ENCODE measurements at places on chromosomes 7 and 10.
A peak's percentile ranks its signal among the peaks of the same experiment; 100 is the strongest.

DNA sequence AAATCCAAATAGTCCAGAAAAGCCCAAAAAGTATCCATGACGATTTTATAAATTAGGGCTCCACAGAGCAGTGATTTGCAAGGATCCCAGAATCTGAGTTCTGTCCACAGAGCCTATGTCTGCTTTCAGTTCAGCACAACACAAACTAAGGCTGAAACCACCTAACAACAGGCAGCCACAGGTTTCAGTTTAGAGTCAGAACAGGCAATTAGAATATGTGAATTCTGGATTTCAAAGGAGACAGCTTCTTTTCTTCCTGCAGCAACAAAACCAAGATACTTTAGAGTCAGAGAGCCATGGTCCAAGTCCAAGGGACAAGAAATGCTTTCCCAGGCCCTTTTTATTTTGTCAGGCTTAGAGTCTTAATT, 23.6 kb downstream of the IFIT3 start:
- DNase-seq = no peak

GRCh38 chr10:59847888-59848287, 58.5 kb downstream of the CCDC6 start:
- no peak for DNase-seq

DNA sequence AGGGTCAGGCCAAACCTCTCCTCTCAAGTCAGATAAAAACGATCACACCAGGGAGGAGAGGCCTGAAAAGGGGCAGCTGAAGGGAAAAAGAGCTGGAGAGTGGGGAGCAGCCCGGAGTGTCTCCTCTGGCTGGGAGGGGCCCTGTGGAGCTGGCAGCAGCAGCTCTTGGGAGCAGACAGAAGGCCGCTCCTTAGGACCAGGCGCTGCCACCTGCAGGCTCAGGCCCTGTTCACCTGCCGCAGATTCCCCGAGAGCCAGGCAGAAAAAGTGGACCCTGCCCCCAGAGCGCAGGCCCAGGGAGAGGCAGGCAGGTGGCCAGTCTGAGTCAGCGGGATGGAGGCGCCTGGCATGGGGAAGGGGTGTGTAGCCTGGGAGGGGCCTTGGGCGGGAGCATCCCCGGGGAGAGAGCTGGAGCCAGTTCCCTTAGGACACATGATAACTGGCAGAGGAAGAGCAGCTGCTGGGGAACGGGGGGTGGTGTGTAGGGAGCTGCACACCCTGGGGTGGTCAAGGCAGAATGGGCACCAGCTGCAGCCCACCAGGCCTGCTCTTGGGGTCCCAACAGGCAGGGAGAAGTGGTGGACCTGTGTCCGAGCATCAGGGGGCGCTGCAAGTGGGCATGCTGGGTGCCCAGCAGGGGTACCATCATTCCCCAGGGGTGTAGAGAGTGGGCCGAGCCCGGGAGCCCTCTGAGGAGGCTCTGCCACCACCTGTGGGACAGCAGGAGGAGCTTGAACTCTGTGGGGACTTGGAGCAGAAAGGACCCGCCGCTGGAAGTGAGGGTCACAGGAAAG, 177.2 kb upstream of the RHEB start:
- DNase-seq = no peak

- no peak for DNase-seq
Observed at GRCh38 chr7:36523371-36524101, 133.9 kb downstream of the ANLN start.

DNA sequence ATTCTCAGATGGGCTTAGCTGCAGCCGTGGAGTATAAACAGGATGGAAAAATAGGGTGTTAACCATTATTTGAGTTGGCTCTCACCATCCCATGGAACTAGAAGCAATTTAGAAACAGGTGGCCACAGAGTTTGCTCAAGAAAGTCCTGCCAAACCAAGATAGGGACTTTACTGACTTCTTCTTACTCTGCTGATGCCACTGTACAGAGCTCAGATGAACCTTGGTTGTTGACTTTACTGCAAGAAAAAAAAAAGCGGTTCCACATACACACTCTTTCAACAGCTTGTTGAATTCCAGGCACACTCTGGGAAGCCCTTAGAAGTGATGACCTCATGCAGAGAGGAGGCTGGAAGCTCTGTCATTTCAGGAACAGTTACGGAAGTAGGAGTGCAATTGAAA, 753.4 kb downstream of the NRG3 start:
- DNase-seq = no peak

DNA sequence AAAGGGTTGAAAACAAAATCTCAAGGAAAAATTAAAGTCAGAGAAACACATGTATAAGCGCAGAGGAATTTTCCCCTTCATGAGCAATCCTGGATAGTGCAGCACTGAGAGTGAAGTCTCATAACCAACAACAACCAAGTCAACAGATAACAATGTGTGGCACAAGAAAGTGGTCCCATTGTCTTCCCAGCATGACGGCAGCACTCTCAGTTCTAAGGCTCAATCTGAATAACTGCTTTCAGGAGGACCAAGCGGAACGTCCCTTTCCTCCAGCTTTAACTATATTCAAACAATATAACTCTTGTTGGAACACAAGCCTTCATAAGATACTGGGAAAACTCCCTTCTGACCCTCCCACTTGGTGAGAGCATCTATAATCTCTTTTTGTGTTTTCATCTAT, 137.9 kb downstream of the RAPGEF5 start:
- no peak for DNase-seq

DNA sequence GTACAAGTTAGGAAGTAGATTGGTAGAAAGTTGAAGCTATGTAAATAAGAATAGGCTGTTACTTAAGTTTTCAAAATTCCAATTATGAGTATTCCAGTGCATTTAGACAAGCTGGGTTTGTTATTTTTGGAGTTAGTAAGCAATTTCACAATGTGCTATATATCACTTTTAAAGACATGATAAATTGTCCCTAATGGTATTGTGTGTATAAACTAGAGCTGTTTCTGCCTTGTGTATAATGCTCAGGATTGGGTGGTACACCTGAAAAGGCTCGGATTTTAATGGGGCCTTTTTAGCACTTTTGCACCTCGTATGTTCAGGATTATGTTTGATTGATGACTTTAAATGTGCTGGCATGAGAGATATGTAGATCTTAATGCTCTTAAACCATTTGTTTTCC, 175.8 kb downstream of the VTI1A start:
- DNase-seq = no peak

DNA sequence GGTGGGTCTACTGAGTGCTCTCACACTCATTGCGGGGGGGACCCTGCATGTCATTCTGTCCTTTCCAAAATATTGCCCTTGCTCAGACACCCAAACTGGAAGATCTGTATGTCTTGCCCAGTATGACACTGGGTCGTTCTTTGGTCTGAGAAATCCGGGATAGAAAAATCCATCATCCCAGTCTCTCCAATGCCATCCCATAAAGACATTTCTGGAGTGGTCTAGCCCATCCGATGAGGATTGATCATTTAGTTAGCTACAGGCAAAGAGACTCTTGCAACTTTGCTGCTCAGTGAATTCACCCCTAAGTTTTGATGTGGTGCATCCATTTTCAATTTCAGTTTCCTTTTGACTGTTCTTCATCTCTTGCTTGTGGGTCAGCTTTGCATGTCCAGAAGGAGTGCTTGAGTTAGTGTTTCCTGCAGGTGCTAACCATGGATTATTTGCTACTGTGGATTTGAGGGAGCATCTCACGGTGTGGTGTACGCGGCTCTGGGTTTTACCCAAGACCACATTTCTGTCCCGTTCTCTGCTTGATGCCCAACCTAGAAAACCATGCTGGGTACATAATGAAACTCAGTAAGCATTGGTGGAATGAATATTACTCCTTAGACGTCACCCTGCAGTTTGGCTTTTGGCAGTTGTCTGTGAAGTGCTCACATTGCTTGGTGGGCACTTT, 247.0 kb upstream of the MKI67 start:
- no peak for DNase-seq

DNA sequence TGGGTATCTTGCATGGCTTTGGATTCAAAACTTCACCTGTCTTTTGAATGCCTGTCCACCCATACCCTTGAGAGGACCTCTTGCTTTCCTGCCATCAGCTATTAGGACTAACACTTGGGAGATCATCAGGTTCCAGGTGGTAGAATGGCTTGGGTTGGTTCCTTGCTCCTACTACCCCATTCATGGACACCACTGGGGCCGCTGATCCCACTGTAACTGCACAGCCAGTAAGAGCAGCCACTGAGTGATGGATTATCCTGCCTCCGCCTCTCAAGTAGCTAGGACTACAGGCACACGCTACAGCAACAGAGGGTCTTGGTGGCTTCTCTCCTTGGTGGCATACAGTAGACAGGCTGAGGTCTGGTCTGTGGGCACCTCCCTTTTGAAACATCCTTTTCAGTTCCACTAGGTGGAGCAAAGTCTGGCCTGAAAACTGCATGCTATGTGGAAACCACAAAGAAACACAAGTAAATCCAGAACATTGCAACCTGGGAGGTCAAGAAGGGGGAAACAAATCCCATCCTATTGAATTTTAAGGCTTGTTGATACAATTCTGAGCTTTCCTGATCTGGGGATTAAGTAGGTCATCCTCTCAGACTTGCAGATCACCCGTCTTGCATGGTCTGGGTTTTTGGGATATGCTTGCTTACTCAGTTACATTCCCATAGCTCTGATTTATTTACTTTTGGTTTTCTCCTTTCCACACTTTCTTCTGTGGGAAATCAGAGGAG, 9.4 kb downstream of the WBP1L start:
- peak; percentile 68 for DNase-seq

GRCh38 chr10:17989908-17990767, 38.4 kb downstream of the SLC39A12 start:
- DNase-seq = no peak

GRCh38 chr10:128894641-128895040, 572.4 kb upstream of the MGMT start:
- DNase-seq = no peak

- DNase-seq = peak; percentile 12
Observed at GRCh38 chr10:30862486-30862885, 169.2 kb downstream of the ZNF438 start.

- DNase-seq = no peak
Observed at GRCh38 chr10:30857803-30858202, 173.9 kb downstream of the ZNF438 start.

DNA sequence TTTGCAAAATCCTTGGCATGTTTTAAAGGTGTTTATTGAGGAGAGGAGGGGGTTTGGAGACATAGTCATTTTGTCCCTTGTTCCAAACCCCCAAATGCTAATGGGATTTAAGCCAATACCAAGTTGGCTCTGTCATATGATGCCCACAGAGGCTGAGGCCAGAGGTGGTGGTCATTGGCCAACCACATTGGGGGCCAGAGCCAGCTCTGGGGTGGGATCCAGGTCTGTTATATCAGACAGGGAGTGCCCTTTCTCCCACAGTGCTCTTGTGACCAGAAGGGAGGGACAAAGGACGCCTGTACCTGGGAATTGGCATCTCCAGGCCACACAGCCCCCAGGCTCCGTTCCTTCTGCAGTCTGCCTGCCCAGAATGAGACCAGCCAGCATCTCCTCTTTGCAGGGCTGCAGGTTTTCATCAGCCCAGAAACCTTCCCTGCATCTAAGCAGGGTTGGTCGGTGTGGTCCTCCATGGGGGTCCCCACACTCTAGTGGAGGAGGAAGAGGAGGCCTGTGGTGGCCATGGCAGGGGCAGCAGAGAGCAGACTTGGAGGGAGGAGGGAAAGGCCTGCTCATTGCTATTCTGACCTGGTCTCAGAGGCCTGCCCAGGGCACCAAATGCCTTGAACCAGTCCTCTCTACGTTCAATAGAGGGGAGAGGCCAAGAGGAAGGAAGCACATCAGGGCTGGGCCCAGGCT, 17.9 kb downstream of the ADCYAP1R1 start:
- no peak for DNase-seq

DNA sequence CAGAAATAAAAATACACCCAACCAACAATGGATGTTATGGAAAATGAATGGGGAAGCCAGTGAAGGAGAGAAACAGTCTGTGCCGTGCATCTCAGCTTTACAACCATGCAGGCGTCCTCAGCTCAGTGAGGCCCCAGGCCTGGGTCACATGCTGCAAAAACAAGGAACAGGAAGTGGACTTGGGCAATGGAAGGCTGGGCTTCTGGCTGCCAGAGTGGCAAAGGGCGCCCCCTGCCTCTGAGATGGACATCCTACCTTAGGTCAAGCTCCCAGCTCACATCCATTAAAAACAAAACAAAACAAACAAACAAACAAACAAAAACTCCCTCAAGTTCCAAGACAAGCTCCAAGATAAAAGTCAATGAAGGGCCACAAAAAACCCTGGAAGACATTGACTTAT, 54.7 kb upstream of the AFAP1L2 start:
- DNase-seq = peak; percentile 60

DNA sequence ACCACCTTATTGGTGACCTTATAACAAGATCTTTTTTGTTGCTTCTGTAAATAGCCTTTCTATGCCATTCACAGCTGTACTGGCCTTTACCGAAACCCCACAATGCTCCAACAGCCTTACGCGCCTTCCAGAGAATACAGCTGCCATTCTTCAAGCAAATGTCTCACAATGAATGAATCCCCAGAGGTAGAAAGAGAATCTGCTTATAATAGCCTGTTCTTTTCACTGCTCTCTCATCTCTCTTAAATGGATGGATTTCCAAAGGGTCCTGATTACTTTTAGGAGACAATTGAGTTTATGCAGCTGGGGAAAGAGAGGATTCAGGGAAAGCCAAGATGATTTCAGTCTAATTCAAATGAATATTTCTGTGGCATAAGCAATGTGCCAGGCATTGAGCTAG, 183.1 kb upstream of the PDE1C start:
- DNase-seq = no peak

DNA sequence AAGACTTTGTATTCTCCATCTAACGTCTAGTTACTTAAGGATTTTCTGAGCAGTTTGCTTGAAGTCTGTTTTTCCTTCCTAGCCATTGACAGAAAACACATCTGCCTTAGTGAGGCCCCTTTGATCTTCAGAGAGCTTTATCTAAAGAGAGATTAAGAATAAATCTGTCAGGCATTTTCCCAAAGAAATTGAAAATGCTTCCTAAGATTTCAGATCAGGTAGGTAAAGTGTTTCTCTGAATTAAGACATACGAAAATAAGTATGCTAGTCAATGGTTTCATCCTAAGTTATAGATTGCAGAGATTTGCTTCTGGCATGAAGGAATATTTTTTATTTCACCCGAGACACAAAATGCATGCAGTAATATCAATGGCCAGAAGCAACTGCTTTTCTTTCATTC, 168.6 kb downstream of the SDK1 start:
- no peak for DNase-seq

- no peak for DNase-seq
Observed at GRCh38 chr7:124310934-124311390, 278.1 kb upstream of the TMEM229A start.

DNA sequence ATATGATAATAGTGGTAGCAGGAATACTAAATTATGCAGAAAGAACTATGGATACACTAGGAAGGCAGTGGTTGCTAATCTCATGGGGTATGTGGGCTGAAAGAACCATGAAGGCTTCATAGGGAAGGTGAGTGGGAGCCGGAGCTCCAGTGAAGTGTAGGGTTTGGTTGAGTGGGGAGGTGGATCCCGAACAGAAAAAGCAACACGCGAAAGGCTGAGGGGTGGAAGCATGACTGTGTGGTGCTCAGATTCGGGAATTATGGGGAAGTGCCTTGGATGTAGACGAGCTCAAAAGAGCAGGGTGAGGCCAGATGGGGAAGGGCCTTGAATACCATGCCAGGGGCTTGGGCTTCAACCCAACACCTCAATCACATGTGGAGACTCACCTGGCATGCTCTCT, 715.1 kb downstream of the TYW1 start:
- DNase-seq = no peak

- DNase-seq = no peak
Observed at GRCh38 chr7:41162612-41163011, 540.3 kb downstream of the INHBA start.

All from hematopoietic multipotent progenitor cell treated with erythropoietin and hydrocortisone succinate and interleukin-3 and kit ligand, for 8 days (in vitro differentiated cells).